ENCODE measurements at places on chromosomes 6 and 20.

DNA sequence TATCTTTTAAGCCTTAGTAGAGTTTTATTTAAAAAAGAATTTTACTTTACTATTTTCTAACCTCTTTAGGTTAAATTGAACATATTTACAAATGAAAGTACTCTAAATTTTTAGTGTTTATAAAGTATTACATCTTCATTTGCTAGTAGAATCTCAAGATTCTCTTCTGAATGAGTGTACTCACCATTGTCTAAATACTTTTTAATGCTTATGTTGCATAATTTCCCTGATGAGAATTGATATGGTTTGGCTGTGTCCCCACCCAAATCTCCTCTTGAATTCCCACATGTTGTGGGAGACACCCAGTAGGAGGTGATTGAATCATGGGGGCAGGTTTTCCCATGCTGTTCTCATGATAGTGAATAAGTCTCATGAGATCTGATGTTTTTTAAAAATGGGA, 53.6 kb downstream of the VIP start:
- no peak for DNase-seq

DNA sequence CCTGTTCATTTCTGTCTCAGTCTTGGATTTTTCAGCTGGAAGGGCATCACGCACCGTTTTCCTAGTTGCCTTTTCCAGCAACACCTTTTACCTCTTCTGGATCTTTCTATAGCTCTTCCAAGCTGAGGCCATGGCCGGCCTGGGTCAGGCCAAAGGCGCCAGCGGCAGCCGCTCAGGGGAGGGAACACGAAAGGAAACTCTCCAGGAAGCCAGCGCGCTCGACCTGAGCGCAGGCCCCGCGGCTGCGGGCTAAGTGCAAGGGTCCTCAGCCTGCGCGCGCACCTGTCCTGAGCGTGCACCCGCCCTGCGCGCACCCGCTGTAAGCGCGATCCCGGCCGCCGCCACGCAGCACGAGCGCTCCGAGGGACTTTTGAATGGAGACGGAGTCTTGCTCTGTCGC, 43.8 kb upstream of the TMEM181 start:
- DNase-seq, result no peak

GRCh38 chr20:4999788-5000187, 1.5 kb downstream of the SLC23A2 start:
- peak; percentile 61 for DNase-seq

DNA sequence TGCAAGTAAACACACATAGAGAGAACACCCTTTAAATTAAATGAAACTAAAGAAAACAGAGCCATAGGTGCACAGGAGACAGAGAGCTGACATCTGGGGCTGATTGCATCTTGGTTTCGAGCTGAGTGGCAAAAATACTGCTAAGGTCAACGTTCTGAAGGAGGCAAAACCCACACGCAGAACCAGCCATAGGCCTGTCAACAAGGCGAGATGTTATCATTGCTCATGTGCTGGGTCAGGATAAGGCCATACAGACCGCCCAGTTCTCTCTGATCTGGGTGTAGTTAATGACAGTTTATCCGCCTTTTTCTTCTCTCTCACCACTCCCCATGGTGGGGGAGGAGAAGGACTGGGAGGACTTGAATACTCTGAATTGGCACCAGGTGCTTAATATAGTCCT, 4.5 kb upstream of the FAM110A start:
- peak; percentile 92 for DNase-seq

DNA sequence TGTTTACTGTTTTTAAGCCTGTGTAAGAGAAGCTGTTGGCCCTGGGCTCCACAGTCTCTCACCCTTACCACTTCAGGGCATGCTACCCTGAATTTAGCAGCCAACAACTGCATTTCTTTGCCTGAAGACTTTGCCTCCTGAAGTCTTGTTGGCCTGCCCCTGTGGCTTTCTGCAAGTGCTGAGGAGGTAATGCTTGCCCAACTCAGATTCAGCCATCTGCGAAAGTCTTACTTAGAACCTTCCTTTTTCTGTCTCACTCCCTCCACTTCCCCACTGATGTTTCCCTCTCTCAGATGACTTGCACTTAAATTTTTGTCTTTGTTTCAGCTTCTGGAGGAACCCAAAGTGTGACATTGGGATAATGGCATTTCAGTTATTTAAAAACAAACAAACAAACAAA, 11.8 kb upstream of the IBTK start:
- DNase-seq, result no peak

GRCh38 chr6:15927531-15928225, 201.2 kb upstream of the MYLIP start:
- DNase-seq, result no peak

DNA sequence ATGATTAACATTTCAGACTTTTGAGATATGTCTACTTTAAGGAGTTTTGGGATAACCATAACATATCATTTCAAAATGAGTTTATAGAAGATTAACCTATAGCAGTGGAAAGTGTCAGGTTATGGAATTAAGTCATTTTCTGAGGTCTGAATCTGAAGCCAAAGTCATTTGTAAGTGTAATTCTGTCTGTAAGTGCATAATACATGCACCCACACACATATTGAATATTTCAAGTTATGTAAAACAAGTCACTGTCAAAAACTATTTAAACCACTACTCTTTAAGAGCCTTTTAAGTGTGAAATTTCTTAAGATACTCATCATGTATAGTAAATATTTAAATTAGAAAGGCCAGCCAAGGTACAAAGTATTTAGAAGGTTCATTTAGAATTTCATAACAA, 115.8 kb upstream of the HMGCLL1 start:
- DNase-seq, result no peak

GRCh38 chr6:52497652-52498408, 77.7 kb downstream of the EFHC1 start:
- DNase-seq, result peak; percentile 92

- DNase-seq, result no peak
Measured at GRCh38 chr6:108123481-108123929, 42.3 kb upstream of the NR2E1 start.

- DNase-seq, result no peak
Measured at GRCh38 chr6:144406796-144407195, 121.7 kb downstream of the UTRN start.

GRCh38 chr6:92864966-92865555, 554.3 kb downstream of the EPHA7 start:
- no peak for DNase-seq

DNA sequence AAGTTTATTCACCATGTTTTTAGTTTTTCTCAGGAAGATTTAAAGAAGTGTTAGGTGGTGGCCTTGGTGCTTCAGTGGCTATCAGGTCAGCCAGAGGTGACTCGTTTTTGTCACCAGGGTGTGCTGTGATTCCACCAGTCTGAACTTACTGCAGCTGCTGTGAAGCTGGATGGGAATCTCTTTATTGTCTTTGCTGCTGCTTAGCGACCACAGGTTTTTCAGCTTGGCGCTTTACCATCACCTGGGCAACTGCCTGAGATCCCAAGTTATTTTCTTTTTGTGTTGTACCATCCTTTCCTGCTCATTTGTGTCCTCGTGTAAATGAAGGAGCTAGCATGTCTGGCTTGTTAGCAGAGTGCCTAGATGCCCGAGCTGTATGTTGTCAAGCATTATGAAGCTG, 146.9 kb downstream of the MACROD2 start:
- DNase-seq, result peak; percentile 69

- no peak for DNase-seq
Measured at GRCh38 chr6:33863723-33864440, 60.1 kb upstream of the MLN start.

- DNase-seq, result peak; percentile 80
Measured at GRCh38 chr6:8983202-8983688, 547.9 kb upstream of the SLC35B3 start.

DNA sequence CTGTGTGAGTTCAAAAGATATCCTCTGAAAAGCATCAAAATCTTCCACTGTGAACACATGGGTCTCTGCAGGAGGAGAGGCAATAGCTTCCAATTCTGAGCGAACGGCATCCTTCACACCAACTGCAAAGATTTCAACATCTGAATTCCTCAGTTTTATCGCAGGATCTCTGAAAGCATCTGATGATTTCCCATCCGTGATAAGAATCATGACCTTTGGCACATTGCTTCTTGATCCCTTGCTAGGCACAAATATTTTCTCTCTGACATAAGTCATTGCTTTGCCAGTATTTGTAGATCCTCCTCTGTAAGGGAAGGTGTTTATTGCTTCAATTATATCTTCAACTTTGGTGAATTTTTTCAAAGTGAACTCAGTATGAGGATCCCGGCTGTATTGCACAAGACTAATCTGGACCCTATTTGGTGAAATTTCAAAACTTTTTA, 22.7 kb downstream of the COL12A1 start:
- no peak for DNase-seq

GRCh38 chr6:360764-361373, 30.7 kb upstream of the IRF4 start:
- no peak for DNase-seq

DNA sequence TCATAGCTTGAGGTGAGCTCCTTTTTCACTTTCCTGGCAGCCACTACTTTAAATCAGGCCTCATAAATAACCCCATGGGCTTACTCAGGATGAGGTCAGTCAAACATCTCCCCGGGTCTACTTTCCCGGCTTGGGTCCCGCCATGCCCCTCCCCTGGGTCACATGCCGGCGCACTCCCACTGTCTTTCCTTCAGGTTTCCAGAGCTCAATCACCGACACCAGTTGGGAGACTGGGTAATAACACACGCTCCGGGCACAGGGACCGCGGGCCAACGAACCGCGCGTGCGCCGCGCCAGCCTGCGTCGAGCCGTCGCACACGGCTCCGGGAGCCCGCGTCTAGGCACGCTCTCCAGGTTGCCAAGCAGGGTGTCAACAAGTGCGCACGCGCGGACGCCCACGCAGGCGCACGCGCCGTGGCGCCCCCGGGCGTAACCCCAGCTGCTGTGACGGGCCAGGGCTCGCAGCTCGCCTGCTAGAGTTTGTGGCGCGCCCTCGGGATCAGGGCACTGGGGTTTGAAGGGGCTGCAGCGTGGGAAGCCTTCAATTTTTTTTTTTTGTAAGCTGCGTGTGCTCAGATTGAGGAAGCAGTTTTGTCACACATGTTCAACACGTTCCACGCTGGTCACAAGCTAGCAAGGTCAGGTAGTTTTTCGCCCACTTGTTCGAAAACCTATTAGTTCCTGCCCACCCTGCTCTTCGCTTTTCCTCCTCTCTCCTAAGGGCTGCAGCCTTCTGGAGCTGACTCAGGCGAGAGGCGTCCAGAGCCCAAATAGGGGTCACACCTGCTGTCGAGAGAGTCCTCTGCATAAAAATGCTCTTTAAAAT, 31.8 kb downstream of the TFAP2B start:
- DNase-seq, result no peak

GRCh38 chr20:50220093-50220893, 29.7 kb downstream of the CEBPB start:
- no peak for DNase-seq

- peak; percentile 11 for DNase-seq
Measured at GRCh38 chr6:144659202-144660182, 374.4 kb downstream of the UTRN start.

DNA sequence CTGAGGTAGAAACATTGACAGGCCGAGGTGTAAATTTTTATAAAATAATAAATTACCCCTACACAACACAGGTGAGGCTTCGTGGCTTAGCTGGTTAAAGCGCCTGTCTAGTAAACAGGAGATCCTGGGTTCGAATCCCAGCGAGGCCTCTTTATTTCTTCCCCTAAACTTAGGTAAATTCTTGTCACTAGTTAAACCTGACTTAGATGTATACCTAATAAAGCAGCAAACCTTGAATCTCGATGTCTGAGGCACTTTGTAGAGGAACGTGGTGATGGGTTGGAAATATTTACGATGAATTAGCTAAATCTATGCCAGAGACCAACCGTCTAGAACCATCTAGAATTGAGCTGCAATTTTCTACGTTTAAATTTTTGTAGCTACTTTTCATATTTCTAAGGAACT, 185.6 kb downstream of the OR2B2 start:
- peak; percentile 62 for DNase-seq

All from RPMI8226 (cell line).